ENCODE measurements at places on chromosomes 11 and 22.

DNA sequence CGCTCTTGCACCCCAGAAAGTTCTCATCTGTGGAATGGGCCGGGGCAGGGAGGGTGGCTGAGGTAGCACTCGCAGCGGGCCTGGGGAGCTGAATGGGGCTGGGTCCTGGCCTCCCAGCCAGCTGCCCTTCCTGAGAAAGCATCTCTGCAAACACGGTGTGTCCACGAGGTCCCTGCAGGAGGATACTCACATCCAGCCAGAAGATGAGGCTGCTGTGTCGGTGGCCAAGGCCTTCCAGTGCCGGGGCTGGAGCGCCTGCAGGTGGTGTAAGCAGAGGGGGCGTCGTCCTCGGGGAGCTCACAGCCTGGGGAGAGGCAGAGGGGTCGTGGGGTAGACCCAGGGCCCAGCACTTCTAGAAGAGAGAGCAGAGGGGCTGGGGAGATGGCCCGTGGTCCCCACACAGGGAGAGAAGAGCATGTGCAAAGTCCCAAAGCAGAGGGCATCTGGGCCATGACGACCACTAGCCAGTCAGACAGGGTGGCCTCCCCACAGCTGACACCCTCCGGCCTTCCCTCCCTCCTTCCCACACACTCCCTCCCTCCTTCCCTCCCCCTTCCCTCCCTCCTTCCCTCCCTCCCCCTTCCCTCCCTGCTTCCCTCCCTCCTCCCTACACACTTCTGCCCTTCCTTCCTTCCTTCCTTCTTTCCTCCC is 97.9 kb downstream of the WNT7B start:
- no peak for DNase-seq

GRCh38 chr11:19466314-19466713 is 225.6 kb upstream of the E2F8 start:
- no peak for DNase-seq

DNA sequence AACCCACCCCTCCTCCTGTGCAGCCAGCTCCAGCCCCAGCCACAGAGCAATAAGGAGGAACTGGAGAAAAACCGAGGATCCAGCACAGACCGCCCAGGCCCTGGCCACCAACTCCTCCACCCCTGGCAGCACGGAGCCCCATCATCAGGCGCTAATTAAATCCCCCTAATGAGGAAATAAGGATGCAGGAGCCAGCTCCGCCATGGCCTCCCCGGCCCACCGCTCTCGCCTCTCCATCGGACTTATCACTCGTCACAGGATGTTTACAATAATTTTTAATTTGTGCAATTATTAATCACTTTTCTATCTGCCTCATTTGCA is 42.6 kb downstream of the BUD13 start:
- no peak for DNase-seq

DNA sequence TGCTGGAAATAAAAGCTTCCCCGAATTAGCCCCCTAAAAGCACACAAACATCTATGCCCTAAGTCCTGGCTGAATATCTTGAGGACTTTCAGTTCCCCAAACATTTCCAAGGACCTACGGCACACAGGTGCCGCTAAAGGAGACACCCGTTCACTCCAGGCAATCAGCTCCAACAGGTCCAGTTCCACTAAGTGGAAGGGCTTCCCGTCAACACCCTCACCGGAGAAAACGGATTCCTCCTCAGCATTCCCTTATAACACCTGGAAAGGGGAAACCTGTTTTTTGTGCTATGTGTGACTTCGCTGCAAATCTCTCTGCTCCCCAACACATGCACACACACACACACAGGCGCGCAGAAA is 3.9 kb downstream of the TENM4 start:
- no peak for DNase-seq

- DNase-seq: no peak
These were observed 6.2 kb downstream of the NFAM1 start for GRCh38 chr22:42425989-42426355.

DNA sequence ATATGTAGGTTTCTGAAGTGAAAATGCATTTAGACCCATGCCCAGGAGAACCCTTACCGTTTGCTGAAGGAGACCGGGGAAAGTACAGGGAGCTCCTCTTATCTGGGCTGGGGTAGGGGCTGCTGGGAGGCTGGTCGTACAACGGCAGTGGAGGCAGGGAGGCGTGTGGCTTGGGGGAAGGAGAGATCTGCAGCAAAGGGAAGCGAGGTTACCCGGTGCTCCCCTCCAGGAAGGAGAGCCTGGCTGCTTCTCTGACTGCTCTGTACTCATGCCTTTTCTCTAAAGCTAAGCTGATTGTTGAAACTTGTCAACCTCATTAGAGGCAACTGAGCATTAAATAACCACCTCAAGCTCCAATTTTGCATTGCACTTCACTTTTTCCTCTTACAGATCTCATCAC is 27.2 kb downstream of the ATG16L2 start:
- no peak for DNase-seq
